Caki2 (cell line): ENCODE measurements at places on chromosomes 4 and X.
A peak's percentile ranks its signal among the peaks of the same experiment; 100 is the strongest.

- DNase-seq = peak; percentile 61
These were observed at the start of gene ZNF185 for GRCh38 chrX:152897222-152898131. Gene ZNF185, plus strand, starts transcription at chrX:152898067. Its CDS starts 16,423 bp downstream, at chrX:152914490.

DNA sequence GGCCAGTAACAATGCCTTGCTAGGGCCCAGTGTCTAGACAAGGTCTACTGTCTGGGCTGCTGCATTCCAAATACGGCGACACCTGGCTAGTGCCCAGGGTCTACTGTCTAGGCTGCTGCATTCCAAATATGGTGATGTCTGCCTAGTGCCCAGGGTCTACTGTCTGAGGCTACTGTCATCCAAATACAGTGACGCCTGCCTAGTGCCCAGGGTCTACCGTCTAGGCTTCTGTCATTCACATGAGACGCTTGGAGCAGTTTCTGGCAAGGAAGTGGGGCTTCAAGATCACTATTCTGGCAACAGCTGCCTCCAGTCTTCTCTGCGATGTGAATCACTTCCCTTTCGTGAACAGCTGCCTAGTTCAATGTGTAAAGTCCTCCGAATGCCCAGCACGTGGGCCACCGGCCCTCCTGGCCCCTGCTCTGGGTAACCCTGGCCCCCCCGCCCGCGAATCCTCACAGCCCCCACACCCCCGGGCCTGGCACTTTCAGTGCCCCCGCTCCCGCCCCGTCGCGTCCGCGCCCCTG, 12.7 kb downstream of the ACOX3 start:
- peak; percentile 4 for DNase-seq

DNA sequence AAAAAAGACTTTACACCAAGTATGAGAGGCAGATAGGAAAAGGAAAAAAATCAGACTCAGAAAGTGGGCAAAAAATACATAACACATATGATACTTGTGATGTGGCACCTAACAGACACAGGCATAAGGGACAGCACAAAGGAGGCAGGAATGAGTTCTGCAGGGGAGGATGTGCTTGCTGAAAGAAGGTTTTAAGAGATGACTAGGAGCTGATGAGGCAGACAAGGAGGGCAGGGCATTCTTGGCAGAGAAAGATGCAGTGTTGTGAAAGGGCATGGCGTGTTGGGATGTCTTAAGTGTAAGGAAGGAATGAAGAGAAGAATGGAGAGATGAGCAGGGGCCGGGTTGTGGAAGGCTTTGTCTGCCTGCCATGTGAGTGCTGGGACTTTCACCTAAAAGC, 49.7 kb upstream of the TMEM154 start:
- no peak for DNase-seq

- peak; percentile 70 for DNase-seq
These were observed 559.6 kb upstream of the AMOT start for GRCh38 chrX:113400193-113400704.

- no peak for DNase-seq
These were observed 742.2 kb upstream of the ATOH1 start for GRCh38 chr4:93086356-93086755.

- no peak for DNase-seq
These were observed 6.3 kb downstream of the UBA6 start for GRCh38 chr4:67694662-67695061.

GRCh38 chrX:41733939-41734338, 10.0 kb downstream of the GPR82 start:
- DNase-seq = no peak

DNA sequence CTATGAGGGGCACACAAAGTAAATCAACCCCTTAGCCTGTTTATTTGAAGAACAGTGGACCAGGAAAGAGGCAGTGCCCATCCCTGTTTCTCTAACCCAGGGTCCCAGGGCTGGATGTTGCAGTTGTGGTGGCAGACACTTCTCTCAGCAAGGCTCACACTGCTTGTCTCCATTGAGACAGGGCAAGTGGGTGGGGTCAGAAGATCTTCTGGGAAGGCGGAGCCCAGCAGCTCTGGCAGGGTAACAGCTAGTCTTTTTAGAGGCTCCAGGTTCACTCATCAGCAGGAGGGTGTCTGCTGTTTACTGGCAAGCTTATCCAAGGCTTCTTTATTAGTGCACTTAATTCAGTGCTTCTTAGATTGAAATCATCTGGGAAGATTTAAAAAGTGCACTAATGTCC, 659.8 kb upstream of the DIPK2B start:
- DNase-seq = no peak

GRCh38 chrX:66731398-66731797, 92.5 kb upstream of the EDA2R start:
- DNase-seq = peak; percentile 15

DNA sequence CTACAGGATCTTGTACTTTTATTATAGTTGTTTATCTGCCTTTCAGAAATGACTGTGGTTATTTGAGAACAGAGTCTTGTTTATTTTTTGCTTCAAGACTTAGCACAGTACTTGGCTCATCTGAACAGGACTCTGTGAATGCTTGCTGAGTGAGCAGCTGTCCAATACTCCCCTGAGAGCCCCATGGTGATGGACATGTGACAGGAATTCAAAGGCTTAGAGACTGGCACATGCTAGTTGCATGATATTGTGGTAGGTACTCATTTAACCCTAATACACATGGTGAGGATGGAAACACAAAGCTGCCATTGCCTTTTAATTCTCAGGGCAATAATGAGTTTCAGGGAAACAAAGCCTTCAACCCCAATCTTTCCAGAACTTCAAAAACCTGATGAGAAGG, 97.3 kb downstream of the GEMIN8 start:
- DNase-seq = no peak

DNA sequence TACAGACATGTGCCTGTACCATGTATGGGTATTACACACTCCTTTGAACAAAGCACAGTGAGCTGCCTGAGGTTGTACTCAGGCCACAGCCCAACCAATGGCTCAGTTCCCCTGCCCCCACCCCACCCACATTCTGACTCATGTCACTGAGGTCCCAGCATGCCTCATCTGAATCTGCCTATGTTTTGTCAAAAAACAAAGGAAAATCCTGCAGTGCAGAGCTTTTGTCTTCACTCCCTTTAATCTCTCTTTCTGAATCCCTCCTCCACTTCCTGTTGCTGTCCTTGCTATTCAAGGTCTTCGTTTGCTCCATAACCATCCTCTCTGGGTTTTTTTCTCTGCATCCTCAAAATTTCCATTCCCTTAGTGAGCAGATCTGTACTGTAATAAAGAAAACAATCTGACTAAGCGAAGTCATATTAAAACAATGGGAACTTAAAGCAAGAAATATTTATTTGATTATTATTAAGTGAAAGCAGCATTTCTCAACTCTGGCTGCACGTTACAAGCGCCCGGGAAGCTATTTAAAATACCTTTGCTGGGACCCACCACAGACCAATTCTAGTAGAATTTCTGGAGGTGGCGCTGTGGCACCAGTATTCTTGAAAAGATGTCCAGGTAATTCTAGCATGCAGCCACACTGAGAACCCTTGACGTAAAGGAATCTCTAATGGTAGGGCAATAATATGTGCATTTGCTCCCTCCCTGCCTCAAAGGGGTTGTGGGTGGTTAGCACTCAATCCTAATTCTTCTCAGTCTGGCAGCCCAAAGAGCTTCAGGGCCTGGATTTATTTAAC, 8.7 kb downstream of the GUCY2F start:
- peak; percentile 51 for DNase-seq

DNA sequence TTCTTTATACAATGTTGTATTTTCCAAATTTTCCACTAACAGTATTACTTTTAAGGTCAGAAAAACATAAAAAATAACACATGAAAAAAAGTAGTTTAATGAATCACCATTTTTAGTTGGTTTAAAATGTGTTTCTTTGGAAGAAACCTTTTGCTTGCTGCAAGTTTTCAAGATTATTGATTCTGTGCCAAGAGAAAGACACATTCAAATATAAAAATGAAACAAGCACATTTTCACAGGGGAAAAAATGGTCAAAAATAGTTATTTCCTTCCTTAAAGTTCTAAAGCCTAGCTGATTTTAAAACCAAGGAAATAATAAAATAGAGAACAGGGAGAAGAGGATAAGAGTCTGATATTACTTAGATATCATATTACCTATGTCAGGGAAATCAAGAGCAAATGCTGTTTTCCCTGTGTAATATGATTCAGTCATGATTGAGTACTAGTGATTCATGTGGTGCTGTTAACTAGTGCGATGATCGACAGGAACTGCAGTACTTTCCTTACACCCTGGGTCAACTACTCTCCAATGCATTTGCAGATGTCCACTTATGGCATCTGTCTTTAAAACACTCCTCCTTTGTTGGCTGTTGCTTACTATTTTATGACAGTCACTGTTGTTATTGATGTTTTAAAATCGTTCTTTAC, 103.8 kb downstream of the CAMK2D start:
- DNase-seq = no peak

GRCh38 chr4:95779447-95779846, 60.4 kb upstream of the PDHA2 start:
- no peak for DNase-seq

- no peak for DNase-seq
These were observed 99.0 kb downstream of the ASB9 start for GRCh38 chrX:15170927-15171326.

- DNase-seq = no peak
These were observed 17.3 kb downstream of the LRPAP1 start for GRCh38 chr4:3514806-3515501.

DNA sequence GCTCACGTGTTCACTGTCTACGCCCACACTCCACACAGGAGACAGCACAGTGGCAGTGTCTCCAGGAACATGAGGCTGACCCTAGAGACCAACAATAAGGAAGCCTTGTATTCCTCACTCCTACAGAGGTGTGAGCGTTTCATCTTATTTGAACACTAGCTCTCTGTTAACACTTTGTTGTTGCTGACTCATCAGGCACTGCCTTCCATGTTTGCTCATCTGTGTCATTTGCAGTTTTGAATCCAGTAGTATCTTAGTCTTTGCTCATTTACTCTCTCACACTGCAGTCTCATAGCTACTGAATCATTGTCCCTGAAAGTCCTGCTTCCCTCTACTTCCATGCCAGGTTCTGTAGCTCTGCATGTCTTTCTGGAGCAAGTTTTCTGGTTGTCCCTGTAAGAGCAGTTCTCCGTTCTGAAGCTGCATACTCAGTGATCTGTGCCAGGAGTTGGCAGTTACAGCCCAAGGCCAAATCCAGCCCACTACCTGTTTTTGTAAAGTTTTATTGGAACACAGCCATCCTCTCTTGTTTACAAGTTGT, 80.3 kb upstream of the DCLK2 start:
- peak; percentile 86 for DNase-seq

GRCh38 chrX:153647461-153648357, 706 bp downstream of the DUSP9 start:
- no peak for DNase-seq

DNA sequence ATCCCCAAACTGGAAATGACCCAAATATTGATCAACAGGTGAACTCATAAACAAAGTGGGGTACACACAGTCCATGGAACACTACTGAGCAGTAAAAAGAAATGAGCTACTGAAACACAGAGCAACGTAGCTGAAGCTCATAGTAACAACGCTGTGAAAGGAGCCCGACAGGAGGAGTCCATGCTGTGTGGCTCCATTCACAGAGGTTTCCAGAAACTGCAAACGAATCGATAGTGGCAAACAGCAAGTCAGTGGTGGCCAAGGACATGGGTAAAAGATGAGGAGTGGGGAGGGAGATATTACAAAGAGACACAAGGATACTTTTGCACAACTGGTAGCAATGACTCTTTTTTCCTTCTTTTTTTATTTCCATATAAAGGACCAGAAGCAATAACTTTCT, 90.4 kb downstream of the HAUS3 start:
- DNase-seq = no peak

- no peak for DNase-seq
These were observed 370.0 kb downstream of the FBXW7 start for GRCh38 chr4:152165846-152166245.

- DNase-seq = no peak
These were observed 203.6 kb upstream of the MAMLD1 start for GRCh38 chrX:150159537-150159936.

GRCh38 chrX:48472225-48472624, 2.2 kb upstream of the SLC38A5 start:
- no peak for DNase-seq

DNA sequence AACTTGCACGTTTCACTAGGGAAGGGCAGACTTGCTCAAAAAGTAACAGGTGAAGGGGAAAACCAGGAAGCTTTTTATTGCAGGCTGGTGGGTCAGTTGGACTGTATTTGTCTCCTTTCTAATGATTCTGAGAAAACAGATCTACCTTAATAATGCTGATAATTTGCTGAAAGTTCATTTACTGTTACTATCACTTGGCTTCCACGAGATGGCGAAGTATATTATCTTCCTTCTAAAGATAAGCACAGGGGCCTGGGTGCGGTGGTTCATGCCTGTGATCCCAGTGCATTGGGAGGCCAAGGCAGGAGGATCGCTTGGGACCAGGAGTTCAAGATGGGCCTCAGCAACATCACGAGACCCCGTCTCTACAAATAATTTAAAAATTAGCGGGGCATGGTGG, 16.4 kb downstream of the CCKAR start:
- DNase-seq = no peak

DNA sequence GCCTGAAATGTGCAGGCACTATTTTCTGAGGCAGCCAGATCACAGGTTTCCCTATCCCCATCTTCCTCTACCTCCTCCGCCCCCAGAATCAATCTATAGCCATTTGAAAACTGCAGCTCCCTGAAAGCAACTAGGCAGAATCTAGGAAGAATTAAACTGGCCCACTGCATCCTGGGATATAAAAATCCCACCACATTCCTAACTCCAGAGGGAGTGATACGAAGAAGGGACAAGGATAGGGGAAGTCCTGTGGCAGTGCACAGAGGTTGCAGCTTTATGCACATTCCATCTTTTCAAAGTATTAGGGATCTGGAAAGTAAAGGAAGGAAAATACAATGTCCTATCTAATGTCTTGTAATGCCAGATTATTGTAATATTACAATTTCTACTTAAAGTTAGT, 18.3 kb upstream of the HERC3 start:
- no peak for DNase-seq

DNA sequence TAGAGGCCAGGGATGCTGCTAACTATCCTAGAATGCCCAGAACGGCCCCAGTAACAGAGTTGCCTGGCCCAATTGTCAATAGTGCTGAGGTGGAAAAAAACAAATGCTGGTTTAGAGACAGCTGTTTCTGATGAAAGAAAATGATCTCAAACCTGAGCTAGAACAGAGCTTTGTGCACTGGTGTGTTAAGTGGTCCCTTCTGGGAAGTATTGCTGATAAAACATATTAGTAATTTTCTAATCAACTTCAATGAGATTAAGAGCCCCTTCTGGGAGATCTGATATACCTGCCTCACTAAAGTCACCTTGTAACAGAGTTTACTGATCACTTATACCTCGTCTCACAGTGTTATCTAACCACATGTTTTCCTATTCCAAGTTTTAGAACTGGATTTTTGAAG, 42.1 kb downstream of the SMPX start:
- DNase-seq = no peak

GRCh38 chrX:113522814-113523213, 682.2 kb upstream of the AMOT start:
- DNase-seq = no peak

GRCh38 chrX:48505481-48505880, 3.3 kb upstream of the PORCN start:
- DNase-seq = peak; percentile 71
